ENCODE measurements at places on chromosomes 11 and 22.

- DNase-seq: no peak
Observed at GRCh38 chr11:73249304-73249703, 22.8 kb upstream of the P2RY6 start.

GRCh38 chr11:20005747-20006146 lies 154.5 kb downstream of the DBX1 start:
- DNase-seq: no peak

DNA sequence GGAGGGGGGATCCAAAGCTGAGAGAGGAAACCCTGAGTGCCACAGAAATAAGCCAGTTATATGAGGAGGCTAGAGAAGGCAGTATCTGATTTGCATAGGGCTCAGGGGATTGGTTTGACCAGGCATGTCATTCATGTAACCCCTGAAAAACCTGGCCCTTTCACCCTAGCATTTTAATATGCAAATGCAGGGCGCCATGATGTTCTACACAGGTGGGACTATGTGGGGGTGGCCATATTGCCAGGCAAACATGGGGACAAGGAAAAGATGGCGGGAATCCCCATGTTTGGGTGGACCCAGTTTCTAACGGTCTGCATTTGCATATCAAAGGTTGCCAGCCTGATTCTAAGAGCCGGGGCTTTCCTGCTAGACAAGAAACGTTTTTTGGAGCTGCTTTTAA lies 27.2 kb downstream of the CSF2RB start:
- no peak for DNase-seq

DNA sequence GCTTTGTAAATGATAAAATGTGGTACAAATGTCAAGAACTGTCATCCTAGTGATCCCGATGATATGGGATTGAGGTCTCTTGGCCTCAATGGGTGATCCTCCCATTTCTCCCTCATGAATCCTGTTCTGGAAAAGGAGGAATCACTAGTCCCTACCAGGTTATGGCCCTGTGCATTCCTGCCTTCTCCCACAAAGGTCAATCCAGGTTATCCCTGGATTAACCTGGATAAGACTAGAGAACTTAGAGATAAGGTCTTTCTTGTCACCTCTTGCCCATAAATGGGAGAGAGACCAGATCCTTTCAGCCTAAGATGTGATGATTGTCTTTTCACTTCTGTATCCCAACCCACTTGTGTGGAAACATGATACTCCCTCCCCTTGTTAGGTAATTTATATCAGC lies 396.7 kb downstream of the BUD13 start:
- DNase-seq: no peak

DNA sequence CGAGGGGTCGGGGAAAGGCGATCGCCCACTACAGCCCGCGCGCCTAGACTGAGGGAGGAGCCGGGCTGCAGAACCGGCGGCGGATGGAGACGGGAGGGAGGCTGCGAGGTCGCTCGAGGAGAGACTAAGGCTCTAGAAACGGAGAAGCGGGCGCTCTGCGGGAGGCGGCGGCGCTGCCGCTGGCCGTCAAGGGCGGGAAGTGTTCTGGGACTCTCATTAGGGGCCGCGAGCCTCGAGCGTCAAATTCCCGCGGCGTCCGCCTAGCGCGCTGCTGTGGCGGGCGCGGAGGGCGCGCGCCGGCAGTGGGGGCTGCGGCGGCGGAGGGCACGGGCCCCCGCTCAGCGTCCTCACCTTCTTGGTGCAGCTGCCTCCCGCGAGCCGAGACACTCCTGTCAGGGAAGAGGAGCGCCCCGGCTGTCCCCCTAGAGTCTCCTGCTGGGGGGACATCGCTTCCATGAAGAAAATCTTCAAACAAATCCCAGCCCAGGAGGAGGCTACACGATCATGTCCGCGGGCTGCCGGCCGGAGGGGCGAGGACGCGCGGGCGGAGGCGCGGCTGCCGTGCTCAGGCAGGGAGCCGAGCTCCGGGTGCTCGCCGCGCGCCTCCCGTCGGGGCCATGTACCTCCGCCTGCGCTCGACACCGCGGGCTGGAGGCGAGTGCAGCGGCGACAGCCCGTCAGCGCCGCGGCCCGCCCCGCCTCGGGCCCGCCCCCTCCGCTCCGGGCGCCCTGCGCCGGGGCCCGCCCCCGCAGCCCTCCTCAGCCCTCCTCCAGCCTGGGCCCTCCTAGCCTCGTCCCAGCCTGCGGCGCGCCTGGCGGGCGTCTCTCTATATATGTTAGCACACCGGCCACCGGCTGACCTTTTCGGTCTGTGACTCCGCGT lies at the start of gene ARHGAP20:
TSS of gene ARHGAP20 (minus strand) at position 662 of the 883 bp plus-strand sequence. CDS start at position 456, 206 bp downstream.
- peak; percentile 82 for DNase-seq

DNA sequence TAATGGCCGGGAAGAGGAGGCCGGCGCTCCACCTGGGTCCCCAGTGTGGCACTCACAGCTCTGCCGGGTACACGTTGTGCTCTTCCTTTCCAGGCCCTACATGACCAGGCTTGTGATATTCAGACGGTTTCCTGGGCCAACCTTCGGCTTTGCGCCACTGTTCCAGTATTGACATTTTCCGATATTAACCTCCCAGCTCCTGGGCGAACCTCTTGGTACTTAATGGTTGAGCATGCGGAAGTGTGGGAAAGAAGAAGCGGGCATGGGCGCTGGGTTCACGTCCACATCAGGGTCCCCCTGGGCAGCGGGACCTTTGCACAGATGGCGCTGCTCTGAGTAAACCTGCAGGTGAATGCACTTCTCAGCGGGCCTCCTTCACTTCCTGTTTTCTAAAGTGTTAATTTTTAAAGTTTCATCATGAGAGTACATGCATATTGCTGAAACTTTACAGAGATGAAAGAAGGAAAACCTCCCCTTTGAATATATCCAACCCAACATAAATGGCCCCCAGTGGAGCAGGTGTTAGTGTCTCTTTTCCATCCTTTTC lies 286.7 kb downstream of the TBC1D22A start:
- DNase-seq: no peak

DNA sequence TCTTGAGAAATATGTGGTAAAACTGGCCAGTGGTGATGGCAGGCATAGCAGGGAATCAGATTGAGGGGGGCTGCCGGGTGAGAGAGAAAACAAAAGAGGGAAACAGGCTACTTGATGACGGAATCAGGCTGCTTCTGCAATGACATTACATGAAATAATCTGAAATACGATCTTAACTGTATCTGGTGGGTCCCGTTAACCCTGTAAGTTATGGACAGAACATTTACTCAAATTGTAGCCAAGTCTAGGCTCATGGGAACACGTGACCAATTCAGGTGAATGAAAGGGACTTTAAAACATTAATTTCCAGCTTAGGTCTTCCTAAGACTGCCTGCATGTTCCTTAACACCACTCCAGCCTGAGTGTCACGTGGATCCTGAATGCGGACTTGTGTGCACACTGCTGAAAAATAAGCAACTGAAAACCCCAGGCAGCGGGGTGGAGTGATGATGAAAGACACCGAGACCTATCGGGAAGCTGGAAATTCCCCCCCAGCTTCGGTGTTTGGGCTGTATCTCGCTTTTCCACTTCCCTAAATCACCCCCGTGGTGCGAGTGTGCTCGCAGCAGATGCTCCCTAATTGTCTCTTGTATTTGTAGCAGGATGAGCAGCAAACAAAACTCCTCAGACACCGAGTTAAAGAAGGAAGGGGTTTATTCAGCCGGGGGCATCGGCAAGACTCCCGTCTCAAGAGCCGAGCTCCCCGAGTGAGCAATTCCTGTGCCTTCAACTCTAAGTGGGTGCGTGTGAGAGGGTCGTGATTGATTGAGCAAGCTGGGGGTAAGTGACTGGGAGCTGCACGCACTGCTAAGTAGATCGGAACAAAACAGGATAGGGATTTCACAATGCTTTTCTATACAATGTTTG lies 145.0 kb upstream of the GRK3 start:
- no peak for DNase-seq

- no peak for DNase-seq
Observed at GRCh38 chr22:20436768-20437612, 635 bp downstream of the SCARF2 start.

GRCh38 chr22:44454113-44454769 lies 43.8 kb downstream of the RTL6 start:
- DNase-seq: no peak

Measured in T-helper 2 cell (primary cell).